ENCODE measurements at places on chromosomes 2 and 18.

DNA sequence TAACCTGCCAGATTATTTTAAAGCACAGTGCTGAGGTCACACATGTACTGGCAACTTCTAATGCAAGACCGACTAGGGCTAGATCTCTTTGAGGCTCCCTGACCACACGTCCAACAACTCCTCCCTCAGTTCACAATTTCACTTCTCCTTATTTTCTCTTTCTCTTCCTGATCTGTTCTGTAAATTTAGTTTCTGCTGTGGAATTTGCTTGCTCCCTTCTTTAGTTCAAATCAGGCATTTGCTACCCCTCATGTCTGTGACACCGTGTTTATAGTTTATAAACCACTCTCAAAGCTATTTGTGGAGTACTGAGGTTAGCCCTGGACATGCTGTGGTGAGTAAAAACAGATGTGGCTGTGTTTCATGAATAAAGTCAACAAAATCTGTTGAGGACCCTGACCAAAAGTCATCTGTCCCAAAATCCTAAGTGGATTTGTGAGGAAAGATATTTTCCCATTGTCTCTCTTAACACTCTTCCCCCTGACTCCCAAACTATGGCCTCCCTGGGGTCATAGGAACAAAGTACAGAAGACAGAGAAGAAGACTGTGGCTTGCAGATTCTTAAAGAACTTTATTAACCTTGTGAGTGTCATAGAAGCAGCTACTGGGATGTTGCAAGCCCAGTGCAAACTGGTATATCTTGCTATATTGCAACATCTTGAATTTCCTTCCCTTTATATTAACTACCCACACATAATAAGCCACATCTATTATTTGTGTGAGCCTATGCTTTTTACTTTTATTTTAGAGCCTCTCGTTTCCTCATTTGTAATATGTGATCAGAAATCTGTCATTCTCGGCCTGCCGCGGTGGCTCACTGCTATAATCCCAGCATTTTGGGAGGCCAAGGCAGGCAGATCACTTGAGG, 3.5 kb upstream of the NAGK start:
- DNase-seq: no peak

DNA sequence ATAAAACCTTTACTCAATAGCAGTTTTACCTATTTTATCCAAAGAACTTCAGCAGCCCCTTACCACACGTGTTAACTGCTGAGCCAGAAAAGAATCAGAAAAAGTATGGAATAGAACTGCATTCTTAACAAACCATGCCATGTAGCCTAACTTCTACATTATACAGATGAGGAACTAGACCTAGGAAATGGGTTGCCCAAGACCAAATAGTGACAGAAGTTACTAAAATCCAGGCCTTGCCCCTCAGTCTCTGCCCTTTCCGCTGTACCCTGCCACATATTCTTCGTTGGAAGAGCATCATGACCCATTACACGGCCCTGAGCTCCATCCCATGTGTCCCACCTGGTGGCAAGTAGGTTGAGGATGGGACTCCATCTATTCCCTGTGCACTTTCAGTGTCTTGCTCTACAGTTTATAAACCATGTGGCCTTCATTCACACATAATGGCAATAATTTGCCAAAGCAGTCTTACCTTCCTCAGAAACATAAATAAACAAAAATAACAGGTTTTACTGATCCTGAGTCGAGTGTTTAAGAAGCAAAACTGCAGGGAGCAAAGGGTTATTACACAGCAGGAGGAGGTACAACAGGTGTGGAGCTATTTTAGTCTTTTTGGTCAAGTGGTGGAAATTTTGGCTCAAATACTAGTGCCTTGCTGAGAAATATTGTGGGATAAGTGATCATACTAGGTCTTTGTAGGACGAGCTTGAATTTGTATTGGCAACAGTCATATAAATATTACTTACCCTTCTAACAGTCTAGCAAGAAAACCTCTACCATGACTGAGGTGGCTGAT, 46.5 kb downstream of the HNRNPLL start:
- no peak for DNase-seq

GRCh38 chr2:42775810-42776209, 11.9 kb upstream of the OXER1 start:
- DNase-seq: no peak

DNA sequence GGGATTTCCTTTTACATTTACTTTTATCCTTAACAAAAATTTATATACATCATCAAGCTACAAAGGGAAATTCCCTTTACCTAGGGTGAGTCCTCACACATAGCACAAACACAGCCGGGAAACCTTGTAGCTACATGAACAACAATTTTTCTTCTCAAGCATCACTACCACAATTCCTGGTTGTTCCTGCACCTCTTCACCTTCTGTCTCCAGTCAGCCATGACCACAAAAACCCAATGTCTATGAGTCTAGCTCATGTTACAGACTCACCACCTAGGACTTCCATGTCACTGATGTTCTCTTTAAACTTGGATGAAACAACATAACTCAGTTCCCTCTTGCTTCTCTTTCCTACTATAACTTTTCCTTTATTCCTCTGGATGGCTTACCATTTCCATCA, 460.4 kb downstream of the MBD2 start:
- no peak for DNase-seq

DNA sequence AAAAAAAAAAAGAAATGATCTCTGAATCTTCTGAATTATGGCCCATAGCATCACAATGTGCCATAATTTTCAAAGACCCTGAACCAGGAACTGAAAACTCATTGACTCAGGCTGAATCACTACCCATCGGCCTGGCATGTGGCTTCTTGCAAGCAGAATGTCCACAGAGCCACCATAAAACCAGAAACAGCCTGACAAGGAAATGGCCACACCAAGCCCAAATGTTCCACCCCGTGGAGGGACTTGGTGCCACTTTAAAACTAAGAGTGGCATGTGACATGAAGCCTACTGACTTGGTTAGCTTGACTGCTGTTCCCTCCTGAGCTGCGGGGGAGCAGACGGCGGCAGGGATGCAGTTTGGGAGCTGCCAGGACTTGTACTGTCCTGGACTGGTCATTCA, 71.2 kb upstream of the RBM44 start:
- DNase-seq: no peak

DNA sequence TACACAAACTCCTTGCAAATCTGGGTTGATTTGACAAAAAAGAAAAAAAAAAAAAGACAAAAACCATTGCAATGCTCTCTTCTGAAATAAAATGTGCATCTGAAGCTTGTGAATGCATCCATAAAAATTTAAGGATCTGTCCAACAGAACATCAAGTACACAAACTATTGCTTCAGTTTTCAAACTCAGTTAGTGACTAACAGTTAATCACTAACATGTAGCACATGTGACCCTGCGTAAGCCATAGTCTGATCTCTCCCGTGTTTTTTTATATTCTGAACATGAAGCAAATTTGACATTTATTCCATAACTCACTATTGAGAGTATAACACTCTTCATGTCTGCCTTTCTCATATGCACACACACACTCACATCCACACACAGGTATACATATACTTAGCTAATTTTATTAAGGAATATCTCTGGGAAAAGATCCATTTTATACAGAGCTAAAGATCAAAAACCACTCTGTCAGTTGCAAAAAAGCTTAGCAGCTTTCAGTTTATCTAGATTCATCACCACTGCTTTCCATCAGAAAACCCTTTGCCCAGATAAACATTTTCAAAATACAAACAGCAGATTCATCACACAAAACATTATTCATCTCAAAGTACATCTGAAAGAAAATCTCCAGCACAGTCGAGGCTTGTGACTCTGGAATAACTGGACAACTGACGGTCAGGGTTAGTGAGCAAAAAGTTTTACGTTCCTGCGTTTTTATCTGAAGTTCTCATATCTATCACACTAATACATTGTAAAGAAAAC, 1000.4 kb upstream of the ACVR2A start:
- no peak for DNase-seq

- no peak for DNase-seq
Observed at GRCh38 chr18:29157905-29158304, 981.0 kb upstream of the CDH2 start.

- DNase-seq: no peak
Observed at GRCh38 chr2:232741972-232742371, 34.4 kb downstream of the KCNJ13 start.

- DNase-seq: no peak
Observed at GRCh38 chr2:172439911-172440310, 12.5 kb downstream of the ITGA6 start.

DNA sequence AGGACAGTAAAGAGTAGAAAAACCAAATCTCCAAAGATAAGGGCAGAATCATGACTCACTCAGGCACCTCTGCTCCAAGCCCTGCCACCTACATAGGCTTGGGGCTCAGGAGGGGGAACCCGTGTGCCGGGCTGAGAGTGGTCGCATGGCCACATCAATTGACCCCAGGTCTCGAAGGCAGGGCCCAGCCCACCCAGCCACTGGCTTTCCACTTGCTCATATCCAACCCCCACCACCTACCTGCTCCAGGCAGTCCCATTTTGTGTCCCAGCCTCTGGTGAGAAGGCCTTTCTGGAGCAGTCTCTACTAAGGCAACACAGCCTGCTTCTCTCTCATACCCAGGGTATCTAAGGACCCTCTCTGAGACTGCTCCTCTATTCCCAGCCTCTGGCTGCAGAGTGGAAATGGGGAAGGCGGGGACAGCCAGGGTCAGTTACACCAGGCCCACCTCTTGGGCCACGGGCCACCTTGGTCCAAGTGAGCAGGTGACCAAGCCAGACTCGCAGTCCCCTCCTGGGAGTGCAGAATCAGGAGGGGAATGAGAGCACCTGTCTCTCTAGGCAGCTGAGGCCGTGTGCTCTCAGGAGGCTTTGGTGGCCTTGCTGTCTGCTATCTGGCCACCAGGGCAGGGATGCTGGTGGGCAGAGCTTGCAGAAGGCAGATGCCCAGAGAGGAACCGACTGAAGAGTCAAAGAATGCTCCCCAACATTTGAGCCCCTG, 20.8 kb downstream of the TFCP2L1 start:
- no peak for DNase-seq

DNA sequence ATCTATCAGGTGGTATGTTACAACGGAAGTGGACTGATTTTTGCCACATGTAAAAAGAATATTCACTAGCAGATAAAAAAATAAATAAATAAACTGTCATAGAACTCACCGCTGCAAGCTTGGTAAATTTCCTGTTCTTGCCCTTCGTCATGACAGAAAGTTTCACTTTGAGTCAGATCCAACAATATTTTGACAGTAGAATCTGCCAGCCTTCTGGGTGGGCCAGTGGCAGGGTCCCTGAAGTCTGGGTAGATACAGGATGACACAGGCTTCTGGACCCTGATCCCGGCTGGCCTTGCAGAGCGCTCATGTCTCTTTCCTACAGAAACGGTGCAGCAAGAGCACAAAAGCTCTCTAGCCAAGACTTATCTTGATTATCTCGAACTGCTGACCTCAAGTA, 97.8 kb upstream of the PMAIP1 start:
- DNase-seq: no peak

DNA sequence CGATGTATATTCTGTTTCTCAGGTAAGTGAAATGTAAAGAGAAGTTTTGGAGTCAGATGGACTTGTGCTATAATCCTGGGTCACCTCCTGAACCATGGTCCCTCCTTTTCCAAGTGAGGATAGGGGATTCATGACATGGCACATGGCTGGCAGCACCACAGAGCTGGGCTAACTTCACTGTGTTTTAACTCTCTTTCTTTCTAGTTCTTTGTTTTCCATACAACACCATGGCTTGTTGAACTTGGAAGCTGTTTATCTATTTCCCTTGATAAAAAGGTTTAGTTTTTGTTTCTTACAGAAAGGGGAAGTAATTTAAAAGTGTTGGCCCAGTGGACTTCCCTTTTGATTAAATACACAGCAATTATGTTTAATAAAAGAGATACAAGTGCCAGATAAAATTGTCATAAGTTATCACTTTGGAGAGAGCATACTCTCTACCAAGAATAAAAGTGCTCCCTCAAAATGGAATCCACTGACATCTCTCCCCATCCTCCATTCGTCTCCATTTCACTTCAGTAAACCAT, 90.4 kb downstream of the PLCL1 start:
- no peak for DNase-seq

- DNase-seq: no peak
Observed at GRCh38 chr18:8998481-8999217, 103.8 kb upstream of the NDUFV2 start.

- DNase-seq: no peak
Observed at GRCh38 chr2:563512-563911, 113.7 kb downstream of the TMEM18 start.

- no peak for DNase-seq
Observed at GRCh38 chr2:157254041-157254440, 3.5 kb upstream of the GALNT5 start.

DNA sequence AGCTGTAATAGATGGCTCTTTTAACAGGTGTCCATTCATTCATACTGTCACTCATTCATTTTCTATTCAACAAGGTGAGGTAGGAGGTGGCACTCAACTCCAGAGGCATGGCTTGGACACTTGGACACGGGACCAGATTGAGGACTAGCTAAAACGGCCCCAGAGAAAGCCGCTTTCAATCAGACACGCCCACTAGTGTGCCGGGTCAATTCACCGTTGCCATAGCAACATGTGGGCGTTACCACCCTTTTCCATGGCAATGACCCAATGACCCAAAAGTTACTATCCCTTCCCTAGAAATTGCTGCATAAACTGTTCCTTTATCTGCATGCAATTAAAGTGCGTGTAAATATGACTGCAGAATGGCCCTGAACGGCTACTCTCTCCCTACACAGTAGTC, 49.2 kb upstream of the LGALSL start:
- DNase-seq: no peak

DNA sequence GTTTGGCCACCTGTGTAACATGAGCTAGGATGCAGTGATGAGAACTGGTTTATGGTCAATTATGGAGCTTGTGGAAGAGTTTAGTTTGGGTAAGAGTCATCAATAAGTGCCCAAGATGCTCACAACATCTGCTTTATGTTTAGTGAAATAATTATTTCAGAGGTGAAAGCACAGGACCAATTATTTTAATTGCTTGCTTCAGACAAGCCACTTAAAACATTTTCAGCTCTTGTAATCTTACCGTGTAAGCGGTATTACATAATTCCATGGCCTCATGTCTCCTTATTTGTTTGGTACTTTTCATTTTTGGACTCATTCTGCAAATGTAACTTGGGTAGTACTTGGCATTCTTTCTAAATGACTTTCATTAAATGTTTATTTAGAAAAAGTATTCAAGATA, 5.4 kb downstream of the B3GNT2 start:
- no peak for DNase-seq

- DNase-seq: peak; percentile 80
Observed at GRCh38 chr18:67104700-67105284, 411.7 kb downstream of the DSEL start.

GRCh38 chr2:40625849-40626248, 174.0 kb upstream of the SLC8A1 start:
- no peak for DNase-seq

- no peak for DNase-seq
Observed at GRCh38 chr18:24078391-24078790, 60.5 kb upstream of the CABYR start.

DNA sequence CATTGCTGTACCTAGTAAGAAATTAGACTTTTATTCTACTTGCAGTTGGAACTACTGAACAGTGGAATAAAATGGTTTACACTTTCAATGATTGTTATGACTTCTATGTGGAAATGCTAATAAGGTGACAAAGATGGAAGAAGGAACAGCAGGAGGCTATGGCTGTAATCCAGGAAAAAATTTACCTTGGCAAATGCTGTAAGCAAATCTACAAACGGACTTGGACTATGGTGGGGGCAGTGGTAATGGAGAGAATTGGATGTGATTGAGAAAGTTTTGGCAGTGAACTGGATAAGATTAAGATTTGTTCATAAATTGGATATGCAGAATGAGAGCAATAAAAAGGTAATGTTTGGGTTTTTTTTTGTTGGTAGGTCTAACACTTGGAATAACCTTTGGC, 111.0 kb upstream of the ERBB4 start:
- no peak for DNase-seq

GRCh38 chr2:24231461-24231881, 56.6 kb downstream of the FAM228A start:
- no peak for DNase-seq

GRCh38 chr2:233501198-233502076, 65.1 kb downstream of the USP40 start:
- no peak for DNase-seq

Data from NCI-H1092 (cell line).